ENCODE measurements at places on chromosomes 2 and 18.

- DNase-seq = peak; percentile 47
Observed at GRCh38 chr2:201263779-201264178, 3.4 kb downstream of the CASP8 start.

- no peak for DNase-seq
Observed at GRCh38 chr2:144514616-144515091, 5.3 kb downstream of the ZEB2 start.

GRCh38 chr2:134253804-134254203, at the start of gene MGAT5:
TSS of gene MGAT5 (plus strand) at chr2:134254072. CDS start at chr2:134254404, 332 bp downstream.
- no peak for DNase-seq

DNA sequence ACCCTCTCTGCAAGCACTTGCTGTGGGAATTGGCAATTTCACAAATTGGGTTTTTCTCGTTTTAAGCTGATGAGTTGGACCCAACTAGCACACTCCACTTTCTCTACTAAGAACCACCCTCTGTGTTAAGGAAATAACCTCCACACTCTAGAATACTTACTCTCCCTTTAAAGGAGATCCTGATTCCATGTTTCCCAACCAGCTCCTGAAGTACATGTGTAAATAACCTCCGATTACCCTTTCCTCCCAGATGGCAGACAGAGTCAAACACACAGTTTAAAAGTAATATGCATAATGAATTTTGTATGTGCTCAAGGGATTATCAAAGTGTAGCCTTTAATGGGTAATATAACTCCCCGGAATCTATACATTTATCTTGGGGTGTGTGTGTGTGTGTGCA, 171.3 kb upstream of the OSR1 start:
- no peak for DNase-seq

- no peak for DNase-seq
Observed at GRCh38 chr18:31576670-31577069, 15.0 kb upstream of the TTR start.

- no peak for DNase-seq
Observed at GRCh38 chr18:74589811-74590210, 7.9 kb upstream of the ZNF407 start.

- DNase-seq = no peak
Observed at GRCh38 chr2:67462738-67463496, 65.8 kb downstream of the ETAA1 start.

DNA sequence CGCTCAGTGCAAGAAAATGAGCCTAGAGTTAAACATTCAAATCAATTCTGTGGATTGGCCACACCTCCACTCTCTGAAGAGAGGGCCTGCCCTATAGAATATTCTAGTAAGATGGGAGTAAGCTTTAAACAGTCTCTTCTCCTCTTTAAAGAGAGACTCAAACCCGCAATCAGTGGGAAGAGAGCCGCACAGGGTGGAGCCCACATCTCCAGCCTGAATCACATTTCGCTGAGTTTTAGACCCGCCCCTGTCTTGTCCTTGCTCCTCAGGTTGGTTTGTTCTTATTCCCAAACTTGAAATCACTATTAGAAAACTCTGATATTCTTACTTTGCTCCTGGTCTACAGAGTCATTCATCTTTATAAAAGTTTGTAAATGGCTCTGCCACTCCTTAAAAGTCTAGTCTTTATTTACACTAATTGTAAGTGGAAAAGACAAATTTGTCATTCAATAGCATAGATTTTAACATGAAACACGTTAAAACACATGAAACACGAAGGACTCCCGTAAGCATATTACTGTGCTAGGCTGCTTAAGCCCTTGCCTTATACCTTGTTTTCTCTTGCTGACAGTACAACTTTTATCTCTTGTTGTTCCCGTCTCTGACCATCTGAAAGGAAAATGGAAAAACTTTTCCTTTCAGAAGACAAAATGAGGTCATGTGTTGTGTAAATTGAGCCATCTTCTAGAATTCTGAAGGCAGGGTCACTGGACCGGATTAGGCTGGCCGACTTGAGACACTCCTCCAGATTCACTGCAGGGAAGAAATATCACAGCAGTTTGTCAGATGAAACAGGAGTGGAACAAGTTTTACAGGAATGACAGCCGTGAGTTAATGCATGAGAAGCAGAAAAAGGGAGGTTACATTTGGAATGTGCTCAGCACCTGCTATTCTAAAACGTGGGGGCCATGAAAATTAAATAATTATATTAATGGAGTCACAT, 5.6 kb downstream of the DSC1 start:
- DNase-seq = no peak

- no peak for DNase-seq
Observed at GRCh38 chr2:176234940-176235339, 34.3 kb upstream of the MTX2 start.

- no peak for DNase-seq
Observed at GRCh38 chr2:72144274-72144631, 3.4 kb downstream of the CYP26B1 start.

- DNase-seq = no peak
Observed at GRCh38 chr2:164015328-164016123, 279.7 kb upstream of the FIGN start.

- DNase-seq = no peak
Observed at GRCh38 chr2:43220760-43221123, 5.7 kb downstream of the ZFP36L2 start.

DNA sequence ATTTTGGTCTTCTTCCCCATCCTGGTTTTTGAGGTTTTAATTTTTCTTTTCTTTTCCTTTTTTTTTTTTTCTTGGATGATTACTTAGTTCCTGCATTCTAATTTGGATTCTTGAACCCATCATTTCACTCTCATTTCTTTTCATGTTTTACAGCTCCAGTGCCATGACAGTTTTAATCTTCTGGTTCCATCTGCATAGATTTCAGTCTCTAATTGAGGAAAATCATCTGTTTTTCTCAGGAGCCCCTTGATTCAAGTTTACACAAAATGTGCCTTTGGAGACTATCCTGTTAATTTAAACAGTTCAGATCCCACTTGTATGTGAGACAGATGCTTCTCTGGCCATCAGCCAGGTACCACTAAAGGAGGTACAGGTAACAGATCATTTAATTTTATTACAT, 379.9 kb downstream of the PIK3C3 start:
- DNase-seq = no peak

DNA sequence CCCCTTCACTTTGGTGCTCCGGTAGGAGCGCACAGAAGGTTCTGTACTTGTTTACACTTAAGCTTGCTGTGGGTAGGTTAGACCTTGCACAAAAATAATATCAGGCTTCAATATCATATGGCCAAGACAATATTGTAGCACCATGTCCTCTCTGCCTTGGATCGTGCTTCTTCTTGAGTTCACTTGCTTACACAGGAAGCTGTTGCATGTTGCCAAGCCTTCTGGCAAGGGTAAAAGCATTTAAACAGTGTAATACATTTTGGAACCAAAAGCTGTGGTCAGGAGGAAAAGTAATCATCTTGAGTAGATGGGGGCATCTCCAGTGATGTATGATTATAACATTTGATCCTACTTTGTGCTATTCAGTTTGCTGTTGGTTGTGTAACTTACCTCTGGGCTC, 197.5 kb downstream of the LTBP1 start:
- DNase-seq = no peak

DNA sequence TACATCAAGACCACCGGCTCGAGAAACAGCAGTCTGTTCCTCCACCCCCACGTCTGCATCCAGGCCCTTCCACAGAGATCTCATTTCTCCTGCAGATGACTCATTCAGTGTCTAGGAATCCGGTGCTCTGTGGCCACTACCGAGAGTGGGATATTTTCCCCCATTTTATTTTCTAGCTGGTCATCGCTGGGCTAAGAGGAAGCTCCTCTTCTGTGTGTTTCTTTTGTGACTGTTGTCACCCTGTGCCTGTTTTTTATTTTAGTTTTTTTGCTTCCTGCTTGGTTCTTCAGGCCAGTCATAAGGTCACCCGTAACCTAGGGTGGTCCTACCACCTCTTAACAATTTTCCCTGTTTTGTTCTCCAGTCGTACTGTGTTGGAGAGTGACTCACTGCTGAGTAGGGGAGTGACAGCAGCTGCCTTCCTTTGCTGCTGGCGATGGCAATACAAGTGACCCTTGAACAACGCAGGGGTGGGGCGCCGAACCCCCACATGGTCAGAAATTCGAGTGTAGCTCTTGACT, 6.7 kb downstream of the RAMP1 start:
- no peak for DNase-seq

GRCh38 chr2:127067620-127068350, 39.2 kb downstream of the BIN1 start:
- DNase-seq = peak; percentile 87

- no peak for DNase-seq
Observed at GRCh38 chr18:34870555-34871310, 160.6 kb downstream of the DTNA start.

DNA sequence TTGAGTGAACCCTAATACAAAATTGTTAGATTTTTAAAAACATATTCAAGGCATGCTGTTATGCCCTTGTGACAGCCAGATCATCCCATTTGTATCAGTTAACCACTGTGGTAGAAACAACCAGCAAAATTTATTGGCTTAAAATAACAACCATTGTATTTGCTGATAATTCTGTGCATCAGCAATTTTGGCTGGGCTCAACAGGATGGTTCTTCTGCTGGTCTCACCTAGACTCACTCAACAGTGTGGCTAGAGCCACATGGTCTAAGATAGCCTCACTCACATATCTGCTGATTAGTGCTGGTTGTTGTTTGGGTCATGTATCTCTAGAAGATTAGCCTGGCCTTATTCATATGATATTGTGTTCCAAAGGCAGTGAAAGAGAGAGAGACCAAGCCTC, 160.1 kb upstream of the GATA6 start:
- no peak for DNase-seq

- DNase-seq = no peak
Observed at GRCh38 chr2:20432714-20433113, 14.2 kb upstream of the RHOB start.

- no peak for DNase-seq
Observed at GRCh38 chr2:175624211-175624761, 377.8 kb downstream of the LNPK start.

DNA sequence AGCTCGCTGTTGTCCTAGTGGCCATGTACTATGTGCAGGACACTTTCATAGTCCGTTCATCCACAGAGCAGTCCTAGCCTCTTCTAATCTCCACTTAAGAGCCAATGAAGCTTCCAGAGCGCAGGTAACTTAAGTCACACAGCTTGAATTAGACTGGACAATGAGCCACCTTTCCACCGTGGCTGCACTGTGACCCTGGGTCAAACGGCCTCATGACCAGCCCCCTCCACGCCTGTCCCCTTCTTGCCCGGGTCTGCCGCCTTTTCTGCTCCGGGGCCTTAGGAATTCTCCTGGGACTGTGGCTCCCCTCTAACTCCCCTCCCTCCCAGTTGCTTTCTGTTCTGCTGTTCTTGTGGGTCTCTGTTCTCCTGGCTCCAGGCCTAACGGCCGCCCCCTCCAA, 8.4 kb upstream of the PRKCE start:
- DNase-seq = no peak

GRCh38 chr2:219689676-219690628, 62.5 kb downstream of the SLC4A3 start:
- DNase-seq = peak; percentile 65

- DNase-seq = no peak
Observed at GRCh38 chr2:239173301-239173700, 227.5 kb downstream of the HDAC4 start.

Data from activated CD4-positive, alpha-beta T cell treated with anti-CD3 and anti-CD28 coated beads for 36 hours (primary cell).